CD4-positive, alpha-beta T cell treated with Interleukin-15 for 4 hours (primary cell): ENCODE measurements at places on chromosomes 7 and 10.

DNA sequence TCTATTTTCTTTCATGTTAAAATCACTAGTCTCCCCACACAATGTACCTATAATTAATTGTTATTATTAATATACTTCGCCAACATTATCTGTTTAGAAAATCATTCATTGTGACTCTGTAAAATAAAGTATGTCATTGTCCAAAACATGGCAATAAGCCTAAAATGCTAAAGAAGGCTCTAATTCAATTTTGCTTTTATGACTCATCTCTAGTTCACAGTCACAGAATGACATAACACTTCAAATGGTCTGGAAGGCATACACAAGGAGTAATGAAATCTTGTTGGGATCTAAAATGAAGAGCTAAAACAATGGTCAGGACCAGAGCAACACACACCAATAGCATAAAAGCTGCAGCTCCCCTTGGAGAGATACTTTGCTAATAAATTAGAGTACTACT lies 505.8 kb downstream of the GPAM start:
- no peak for DNase-seq

GRCh38 chr10:88791924-88792323 lies 10.6 kb upstream of the LIPM start:
- no peak for DNase-seq

GRCh38 chr10:102645741-102646609 lies 1.7 kb downstream of the TRIM8 start:
- peak; percentile 88 for DNase-seq

DNA sequence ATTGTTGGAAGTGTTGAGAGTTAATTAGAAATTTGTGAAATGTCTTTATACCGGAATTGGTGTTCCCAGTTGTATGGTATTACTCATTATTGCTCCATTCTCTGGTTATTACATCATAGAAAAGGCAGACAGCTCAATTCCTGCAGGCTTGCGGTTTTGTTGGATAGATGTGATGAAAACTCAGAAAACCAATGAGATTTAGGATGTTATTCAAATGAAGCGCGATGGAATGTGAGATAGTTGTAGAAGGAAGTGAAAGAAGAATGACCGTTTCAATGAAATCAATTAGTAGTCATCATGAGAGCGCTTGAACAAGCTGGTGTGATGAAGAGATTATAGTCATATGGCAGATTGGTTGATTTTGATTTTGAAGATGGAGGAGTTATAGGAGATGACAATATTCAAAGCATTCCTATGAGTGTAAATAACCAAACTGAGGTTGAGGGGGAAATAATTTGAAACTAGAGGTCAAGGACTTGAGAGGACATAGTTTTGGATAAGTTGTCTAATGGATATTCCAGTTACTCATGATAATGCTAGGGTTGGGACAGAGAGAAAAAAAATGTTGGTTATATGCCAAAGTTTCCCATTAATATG lies 991.5 kb downstream of the NRG3 start:
- no peak for DNase-seq

DNA sequence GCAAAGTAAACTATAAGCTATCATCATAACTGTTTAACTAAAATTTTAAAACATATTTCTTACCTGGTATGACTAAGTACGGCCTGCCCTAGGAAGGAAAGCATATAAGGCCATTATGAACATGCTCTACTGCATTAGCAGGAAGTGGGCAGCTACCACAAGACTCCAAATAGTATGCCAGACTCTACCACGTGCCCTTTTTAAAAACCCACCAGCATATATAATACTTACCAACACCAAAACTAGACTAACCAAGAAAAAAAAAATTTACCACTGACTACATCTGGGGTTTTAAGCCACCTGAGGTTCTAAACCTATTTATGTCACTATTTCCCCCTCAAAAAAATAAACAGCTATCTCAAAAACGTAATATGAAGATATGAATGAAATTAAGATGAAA lies 30.1 kb downstream of the NUDCD3 start:
- peak; percentile 71 for DNase-seq

- no peak for DNase-seq
These were observed 33.9 kb downstream of the BNIP3 start for GRCh38 chr10:131947631-131948347.

DNA sequence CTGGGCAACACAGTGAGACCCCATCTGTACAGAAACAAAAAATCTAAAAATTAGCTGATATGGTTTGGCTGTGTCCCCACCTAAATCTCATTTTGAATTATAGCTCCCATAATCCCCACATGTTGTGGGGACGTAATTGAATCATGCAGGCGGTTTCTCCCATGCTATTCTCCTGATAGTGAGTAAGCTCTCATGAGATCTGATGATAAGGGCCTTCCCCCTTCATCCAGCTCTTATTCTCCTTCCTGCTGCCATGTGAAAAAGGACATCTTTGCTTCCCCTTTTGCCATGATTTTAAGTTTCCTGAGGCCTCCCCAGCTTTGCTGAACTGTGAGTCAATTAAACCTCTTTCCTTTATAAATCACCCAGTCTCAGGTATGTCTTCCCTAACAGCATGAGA lies 136.5 kb downstream of the SFMBT2 start:
- DNase-seq: no peak

- DNase-seq: no peak
These were observed 186.0 kb downstream of the KIF20B start for GRCh38 chr10:89887406-89887805.
